ENCODE measurements at places on chromosomes 11 and 22.

GRCh38 chr11:36376888-36377758 is 81.0 kb downstream of the PRR5L start:
- DNase-seq = peak; percentile 43

GRCh38 chr11:102325088-102325487 is 7.8 kb downstream of the BIRC3 start:
- DNase-seq = no peak

GRCh38 chr11:69198891-69199582 is 43.3 kb downstream of the SMIM38 start:
- DNase-seq = no peak

DNA sequence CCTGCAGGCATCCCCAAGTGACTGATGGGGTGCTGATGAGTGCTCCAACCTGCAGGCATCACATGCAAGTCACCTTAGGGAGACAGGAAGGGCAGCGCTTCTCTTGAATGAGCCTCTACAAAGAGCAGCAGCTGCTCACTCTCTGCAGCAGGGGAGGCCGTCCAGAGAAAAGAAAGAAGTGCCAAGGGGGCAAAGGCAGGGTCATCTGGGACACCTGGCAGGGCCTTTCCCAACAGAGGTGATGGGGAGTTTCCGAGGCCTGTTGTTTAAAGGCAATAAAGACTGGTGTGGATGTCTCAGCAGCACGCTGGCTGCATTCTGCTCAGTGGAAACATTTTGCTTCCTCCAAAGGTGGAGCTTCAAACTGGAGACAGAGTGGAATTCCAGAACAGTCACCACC is 113.7 kb downstream of the ETS1 start:
- no peak for DNase-seq

DNA sequence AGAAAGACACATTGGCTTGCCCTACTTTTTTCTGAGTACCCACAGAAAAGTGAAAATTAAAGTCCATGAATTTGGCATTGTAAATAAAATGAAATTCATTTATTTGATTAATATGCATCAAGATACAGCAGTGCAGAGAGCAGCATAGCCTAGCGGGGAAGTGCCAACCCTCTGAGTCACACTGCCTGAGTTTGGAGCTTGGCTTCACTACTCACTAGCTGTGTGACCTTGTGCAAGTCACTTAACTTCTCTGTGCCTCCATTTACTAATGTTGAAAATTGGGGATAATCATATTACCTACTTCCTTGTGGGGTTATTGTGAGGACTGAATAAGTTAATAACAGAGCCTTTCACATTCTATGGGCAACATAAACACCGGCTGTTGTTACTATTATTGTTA is 111.5 kb upstream of the CSNK2A3 start:
- DNase-seq = no peak

DNA sequence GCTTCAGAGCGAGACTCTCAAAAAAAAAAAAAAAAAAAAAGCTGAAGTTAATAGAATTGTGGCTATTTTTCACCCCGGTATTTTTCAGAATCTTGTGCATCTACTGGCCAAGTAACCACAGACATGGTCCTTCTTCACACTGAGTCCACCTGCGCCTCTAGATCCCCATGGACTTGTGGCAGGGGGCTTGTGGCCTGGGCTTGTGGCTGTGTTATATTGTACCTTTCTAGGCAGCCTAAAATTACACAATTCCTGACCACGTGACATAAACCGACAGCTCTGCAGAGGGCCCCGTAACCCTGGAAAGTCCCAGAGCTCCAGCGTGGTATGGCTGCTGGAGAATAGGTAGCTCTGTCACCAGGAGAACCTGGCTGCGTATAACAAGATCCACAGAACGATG is 10.9 kb upstream of the NAALADL1 start:
- DNase-seq = no peak
